ENCODE measurements at places on chromosomes 5 and 9. TPM values are rescaled to one million over a fixed set of nuclear protein-coding genes. Genes with fewer than 3 reads are reported as not detected.

DNA sequence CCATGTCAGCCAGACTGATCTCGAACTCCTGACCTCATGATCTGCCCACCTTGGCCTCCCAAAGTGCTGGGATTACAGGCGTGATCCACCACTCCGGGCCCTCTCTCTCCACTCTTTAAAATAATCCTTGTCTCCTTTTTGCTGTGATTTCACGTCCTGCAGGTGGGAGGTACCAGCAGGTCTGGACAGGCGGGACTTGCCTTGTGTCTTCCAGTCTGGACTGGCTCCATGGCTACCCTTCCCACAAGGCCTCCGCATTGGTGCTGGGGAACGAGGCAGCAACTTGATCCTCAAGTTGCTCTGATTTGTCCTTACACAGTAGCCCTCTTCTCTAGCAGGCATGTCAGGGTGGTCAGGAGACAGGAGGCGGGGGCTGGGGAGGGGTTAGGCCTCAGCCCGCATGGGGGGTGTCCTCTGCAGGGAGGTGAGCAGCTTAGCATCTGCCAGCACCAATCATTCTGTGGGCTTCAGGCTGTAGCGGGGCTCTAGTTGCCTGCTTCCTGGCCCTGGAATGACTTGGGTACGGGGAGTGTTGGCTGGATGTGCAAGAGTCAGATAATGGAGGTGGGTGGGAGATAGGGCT lies 54.3 kb downstream of the TENT4A start:
- DNase-seq = no peak

GRCh38 chr5:154262342-154262741 lies 71.8 kb downstream of the GALNT10 start:
- no peak for DNase-seq

- no peak for DNase-seq
Measured at GRCh38 chr9:4214486-4214885, 85.4 kb downstream of the GLIS3 start.

- DNase-seq = no peak
Measured at GRCh38 chr9:2242831-2243330, 227.7 kb downstream of the SMARCA2 start.

- no peak for DNase-seq
Measured at GRCh38 chr9:114007991-114008666, 70.0 kb downstream of the AMBP start.

GRCh38 chr5:95861221-95861863 lies 38.8 kb upstream of the GLRX start:
- DNase-seq = peak; percentile 51

GRCh38 chr5:115068239-115069086 lies 101.2 kb downstream of the TRIM36 start:
- no peak for DNase-seq

Gene FOXD4
- polyA plus RNA-seq = 0.98 TPM

Gene LPAR1
- polyA plus RNA-seq = 57.2 TPM

Gene GDF9
- 0.66 TPM for polyA plus RNA-seq

Gene FAM81B
- polyA plus RNA-seq = 5.4 TPM

Data from muscle of arm (tissue), 14 donors.